ENCODE measurements at places on chromosomes 2 and 18. TPM values are rescaled to one million over a fixed set of nuclear protein-coding genes. Genes with fewer than 3 reads are reported as not detected.

Gene CHN1
- total RNA-seq, result 10.2 TPM

DNA sequence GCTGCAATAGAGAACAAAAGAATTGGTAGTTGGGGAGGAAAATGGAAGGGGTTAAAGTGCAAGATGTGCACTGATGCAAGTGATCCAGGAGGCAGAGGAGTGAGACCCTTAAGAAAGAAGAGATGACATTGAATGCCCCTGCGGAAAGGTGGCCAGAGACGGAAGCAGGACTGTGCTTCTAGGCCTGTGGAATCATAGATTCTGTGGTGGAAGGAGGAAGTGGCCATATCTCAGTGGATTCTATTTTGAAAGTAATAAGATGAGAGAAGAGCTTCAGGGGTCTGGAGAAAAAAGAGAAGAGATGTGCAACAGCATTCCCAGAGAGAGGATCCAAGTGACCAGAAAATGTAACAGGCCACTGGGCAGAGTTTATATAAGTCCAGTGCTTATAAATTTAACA, 18.6 kb upstream of the GYPC start:
- no peak for DNase-seq

GRCh38 chr18:71682591-71682990, 861.6 kb downstream of the CBLN2 start:
- no peak for DNase-seq

- peak; percentile 55 for DNase-seq
Observed at GRCh38 chr2:38648107-38648761, 17.7 kb upstream of the GALM start.

Measured in HT1080 (cell line).